Muscle of arm (tissue), 14 donors: ENCODE measurements at places on chromosomes 16 and 17. TPM values are rescaled to one million over a fixed set of nuclear protein-coding genes. Genes with fewer than 3 reads are reported as not detected.

GRCh38 chr17:50234581-50234980, 33.1 kb upstream of the COL1A1 start:
- DNase-seq, result no peak

DNA sequence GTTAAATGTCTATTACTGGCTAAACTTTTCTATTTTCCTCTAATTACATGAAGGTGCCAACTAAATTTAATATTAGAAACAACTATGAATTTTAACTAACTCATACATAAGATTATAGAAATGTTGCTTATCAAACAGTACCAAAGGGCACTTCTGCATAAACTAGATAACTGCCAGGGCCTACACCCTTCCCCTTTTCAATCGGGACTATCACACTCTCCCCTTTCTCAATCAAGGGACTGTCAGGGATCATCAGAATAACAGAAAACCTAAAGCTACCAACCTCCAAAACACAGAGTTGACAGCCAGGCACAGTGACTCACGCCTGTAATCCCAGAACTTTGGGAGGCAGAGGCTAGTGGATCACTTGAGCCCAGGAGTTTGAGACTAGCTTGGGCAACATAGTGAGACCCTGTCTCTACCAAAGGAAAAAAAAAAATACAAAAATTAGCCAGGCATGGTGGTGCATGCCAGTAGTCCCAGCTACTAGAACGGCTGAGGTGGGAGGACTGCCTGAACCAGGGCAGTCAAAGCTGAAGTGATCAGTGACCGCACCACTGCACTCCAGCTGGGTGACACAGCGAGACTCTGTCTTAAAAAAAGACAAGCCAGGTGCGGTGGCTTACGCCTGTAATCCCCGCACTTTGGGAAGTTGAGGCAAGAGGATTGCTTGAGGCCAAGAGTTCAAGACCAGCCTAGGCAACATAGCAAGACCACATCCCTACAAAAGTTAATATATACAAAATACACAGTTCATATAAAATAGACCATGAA, 3.2 kb upstream of the PHLPP2 start:
- no peak for DNase-seq

Gene RAPGEFL1
- 10.1 TPM for polyA plus RNA-seq

- DNase-seq, result no peak
These were observed 251.1 kb upstream of the CDH5 start for GRCh38 chr16:66115373-66115772.

GRCh38 chr16:63890081-63890480, 1231.8 kb downstream of the CDH11 start:
- DNase-seq, result peak; percentile 38

DNA sequence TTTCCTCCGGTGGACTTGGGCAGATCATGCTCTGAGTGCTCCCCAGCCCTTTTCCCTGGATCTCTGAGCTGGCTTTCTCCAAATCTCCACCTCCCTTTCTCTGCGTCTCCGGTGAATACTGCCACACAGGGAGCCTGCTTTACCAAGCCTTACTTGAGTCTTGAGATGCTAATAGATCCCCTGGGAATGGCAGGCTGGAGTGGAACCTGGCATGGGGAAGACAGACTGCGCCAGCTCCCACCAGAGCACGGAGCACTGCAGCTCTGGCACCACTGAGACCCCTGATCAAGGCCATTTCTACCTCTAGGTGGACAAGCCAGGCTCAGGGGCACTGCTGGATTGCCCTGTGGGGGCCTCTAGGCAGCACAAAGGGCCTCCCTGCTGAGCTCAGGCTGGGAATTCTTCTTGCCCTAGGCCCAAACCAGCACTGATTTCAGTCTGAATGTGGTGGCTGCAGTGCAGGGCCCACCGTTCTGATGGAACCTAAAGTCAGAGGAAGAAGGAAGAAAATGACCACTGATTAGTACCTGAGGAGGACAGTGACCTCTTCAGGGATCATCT, 74.3 kb upstream of the CRHR1 start:
- DNase-seq, result no peak

DNA sequence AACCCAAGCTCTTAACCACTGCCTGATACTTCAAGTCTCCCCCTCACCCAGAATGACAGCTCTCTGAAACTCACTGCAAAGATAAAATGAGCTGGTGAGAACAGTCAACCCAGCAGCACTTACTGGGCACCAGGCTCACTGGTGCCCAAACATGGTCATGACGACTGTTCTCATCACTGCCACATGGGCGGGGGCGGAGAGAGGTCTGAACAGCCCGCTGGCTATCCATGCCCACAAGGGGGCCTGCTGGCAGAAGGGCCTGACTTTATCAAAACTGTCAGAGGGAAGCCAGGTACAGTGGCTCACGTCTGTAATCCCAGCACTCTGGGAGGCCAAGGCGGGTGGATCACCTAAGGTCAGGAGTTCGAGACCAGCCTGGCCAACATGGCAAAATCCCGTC, 4.0 kb downstream of the MYBBP1A start:
- no peak for DNase-seq

GRCh38 chr17:63699638-63700527, at the start of gene LIMD2:
LIMD2 (minus strand) TSS chr17:63700125; CDS start chr17:63699298, 827 bp downstream.
- DNase-seq, result no peak

DNA sequence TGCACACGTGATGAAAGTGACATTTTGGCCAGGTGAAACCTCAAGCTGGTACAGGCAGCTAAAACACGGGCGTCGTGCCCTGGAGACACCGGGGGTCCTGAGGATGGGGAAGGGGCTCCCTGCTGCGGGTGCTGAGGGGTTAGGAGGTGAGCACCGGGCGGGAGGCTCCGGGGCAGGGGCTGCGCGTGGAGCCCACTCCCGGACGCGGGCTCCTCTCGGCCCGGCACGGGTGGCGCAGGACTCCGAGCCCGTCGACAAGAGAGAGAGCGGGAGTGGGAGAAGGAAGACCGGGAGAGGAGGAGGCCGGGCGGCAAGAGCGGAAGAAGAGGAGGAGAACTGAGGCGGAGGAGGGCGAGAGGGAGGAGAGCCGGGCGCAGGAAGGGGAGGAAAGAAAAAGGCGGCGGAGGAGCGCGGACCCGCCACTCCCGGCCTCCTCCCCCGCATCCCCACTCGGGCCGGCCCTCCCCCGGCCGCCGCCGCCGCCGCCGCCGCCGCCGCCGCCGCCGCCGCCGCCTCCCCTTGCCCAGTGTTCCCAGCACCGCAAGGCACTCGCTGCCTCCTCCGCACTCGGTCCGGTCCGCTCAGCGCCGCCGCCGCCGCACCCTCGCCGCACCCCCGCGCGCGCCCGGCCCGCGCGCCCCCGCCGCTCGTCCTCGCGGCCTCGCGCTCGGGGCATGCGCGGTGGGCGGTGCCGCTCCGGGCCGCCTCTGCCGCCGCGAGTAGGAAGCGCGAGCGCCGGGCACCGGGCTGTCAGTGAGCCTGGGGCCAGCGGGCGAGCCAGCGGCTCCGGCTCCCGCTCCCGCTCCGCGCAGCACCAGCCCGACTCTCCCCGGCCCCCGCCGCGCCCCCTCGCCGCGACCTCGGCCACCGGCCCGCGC, at the start of gene PRKCA:
PRKCA (plus strand) TSS at position 750 of the 878 bp plus-strand sequence.
- peak; percentile 41 for DNase-seq

- DNase-seq, result no peak
These were observed 13.7 kb downstream of the SHCBP1 start for GRCh38 chr16:46607529-46607928.

Gene NPTX1
- polyA plus RNA-seq, result 0.19 TPM

GRCh38 chr16:25012525-25012991, 2.6 kb downstream of the ARHGAP17 start:
- DNase-seq, result no peak

- no peak for DNase-seq
These were observed 1.9 kb upstream of the GGT6 start for GRCh38 chr17:4562015-4562969.

Gene ATP6V0D1
- 55.4 TPM for polyA plus RNA-seq

GRCh38 chr17:80987941-80988461, 3.6 kb upstream of the CHMP6 start:
- no peak for DNase-seq

GRCh38 chr17:1222321-1222720, 42.5 kb upstream of the ABR start:
- DNase-seq, result no peak

Gene ACAP1
- not detected for polyA plus RNA-seq

Gene TMC8
- polyA plus RNA-seq, result not detected

GRCh38 chr16:8583732-8584131, 6.6 kb downstream of the TMEM114 start:
- no peak for DNase-seq

DNA sequence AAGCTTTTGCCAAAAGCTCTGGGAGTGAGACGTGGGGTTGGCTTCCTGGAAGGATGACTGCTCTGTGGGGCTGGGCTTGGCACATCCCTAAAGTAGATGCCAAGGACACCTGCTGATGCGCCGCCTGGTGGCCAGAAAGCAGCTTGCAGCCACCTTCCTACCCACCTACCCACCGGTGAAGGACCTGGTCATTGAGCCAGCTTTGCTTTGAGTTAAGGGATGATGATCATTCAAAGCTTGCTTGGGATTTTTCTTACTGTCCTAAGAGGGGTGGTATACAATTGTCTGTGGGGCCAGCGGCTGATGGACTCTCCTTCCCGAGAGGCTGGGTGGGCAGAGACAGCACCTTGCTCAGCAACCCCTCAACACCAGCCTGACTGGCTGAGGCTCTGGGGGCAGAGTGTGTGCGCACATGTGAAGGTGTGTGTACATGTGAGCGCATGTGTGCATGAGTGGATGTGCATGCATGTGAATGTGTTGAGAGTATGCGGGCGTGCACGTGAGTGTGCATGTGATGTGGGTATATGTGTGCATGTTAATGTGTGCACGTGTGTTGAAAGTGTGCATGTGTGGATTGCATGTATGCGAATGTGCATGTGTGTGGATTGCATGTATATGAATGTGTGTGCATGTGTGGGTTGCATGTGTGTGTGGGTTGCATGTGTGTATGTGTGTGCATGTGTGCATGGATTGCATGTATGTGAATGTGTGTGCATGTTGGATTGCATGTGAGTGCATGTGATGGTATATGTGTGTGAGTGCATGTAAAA, 18.6 kb downstream of the C1QTNF1 start:
- no peak for DNase-seq

- DNase-seq, result peak; percentile 49
These were observed at the start of gene FN3K for GRCh38 chr17:82734987-82735866. FN3K (plus strand) TSS chr17:82735615; CDS start chr17:82735637, 22 bp downstream.

DNA sequence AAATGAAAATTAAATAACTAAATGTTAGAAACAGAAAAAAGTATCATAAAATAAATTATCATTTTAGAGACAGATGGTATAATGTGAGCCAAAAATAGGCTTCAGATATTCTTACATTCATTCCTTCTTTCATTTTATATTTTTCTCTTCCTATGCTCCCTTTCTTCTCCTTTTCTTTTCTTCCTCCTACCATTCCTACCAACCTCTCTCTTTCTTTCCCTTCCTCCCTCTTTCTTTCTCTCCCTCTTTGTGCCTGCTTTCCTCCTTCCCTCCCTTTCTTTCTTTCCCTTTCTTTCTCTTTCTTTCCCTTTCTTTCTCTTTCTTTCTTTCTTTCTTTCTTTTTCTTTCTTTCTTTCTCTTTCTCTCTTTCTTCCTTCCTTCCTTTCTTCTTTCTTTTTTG, 275.6 kb upstream of the ELAC2 start:
- DNase-seq, result no peak

DNA sequence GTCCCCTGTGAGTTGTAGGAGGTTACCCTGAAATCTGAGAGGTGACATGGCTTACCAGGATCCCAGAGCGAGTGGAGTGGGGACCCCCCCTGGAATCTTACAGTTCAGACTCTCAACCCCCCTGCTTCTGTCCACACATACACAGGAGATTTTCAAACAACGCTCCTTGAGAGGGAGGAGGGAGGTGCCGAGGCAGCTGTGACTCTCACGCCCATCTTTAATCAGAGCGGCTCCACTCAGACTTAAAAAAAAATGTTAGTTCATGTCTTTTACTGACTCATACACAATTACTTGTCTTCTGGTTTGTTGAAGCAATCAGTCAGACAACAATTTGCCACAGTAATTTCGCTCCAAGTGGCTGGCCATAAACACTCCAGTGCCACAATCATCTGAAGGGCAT, 15.4 kb upstream of the TMEM220 start:
- no peak for DNase-seq

Gene POLR2A
- 53.7 TPM for polyA plus RNA-seq

Gene CBFA2T3
- 17.0 TPM for polyA plus RNA-seq

GRCh38 chr17:56737421-56738161, 96.1 kb downstream of the C17orf67 start:
- no peak for DNase-seq

DNA sequence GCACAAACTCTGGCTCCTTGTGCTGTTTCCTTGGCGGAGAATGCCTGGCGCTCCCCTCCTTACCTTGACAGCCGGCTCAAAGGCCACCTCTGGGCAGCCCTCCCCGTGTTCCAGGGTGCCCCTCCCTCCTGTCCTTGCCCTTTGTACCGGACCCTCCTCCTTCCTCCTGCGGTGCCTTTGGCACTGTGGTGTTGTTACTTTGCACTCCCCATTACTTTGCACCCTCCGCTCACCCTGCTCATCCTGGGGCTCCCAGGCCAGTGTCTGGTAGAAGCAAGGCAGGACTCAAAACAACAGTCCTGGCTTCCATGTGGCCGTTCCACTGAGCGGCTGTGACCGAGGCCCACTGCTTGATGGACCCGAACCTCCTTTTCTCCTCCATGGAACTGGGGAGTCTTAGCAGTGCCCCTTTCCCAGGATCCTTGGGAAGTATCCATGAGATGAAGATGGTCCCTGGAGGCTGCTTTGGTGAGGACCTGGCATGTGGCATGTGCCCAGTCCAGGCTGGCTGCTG, 147.8 kb downstream of the CMIP start:
- DNase-seq, result no peak

Gene NPIPA3
- 2.6 TPM for polyA plus RNA-seq

DNA sequence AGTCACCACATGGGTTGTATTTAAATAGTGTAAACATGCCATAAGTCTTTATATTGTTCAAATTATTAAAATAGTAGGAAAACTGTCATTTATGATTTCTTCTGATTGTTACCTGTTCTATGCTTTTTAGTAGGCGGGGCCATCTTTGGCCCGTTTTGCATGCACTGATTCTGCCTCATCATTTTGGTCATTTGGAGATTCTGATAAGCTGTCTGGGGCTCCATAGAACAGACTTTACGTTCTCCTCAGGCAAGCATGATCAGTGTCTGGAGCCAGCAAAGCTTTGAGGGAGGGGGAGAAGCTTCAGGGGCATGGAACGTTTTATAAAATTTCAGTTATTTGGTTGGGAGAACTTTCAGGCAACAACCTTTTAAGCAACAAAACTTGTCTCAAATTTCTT, 8.8 kb downstream of the NDEL1 start:
- DNase-seq, result no peak

Gene ERN2
- polyA plus RNA-seq, result 0.08 TPM

- DNase-seq, result no peak
These were observed 4.4 kb downstream of the HIRIP3 start for GRCh38 chr16:29990883-29991570.

Gene MRM1
- 3.3 TPM for polyA plus RNA-seq

- DNase-seq, result no peak
These were observed 4.0 kb downstream of the PRAC1 start for GRCh38 chr17:48718227-48718760.

DNA sequence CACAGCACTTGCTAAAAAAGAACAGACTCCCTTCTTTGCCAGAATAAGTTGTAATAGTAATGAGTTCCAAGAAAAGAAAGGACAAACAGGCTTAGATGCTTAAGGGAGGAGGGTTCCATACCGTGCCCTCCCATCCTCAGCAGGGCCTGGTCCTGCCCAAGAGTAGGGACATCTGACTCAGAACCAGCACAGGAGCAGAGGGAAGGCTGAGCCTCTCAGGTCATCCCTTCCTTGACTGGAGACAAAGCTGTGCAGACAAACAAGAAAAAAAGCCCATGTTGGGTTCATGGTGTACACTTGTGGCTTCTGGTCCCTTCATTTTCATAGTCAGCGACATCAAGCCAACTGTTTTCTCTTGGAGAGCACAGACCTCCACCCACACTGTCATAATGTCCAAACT, 44.2 kb upstream of the NDRG4 start:
- no peak for DNase-seq

Gene MARVELD3
- not detected for polyA plus RNA-seq

Gene ACSM3
- 3.0 TPM for polyA plus RNA-seq
